Astrocyte (in vitro differentiated cells and primary cell): ENCODE measurements at places on chromosomes 1 and 21. TPM values are rescaled to one million over a fixed set of nuclear protein-coding genes. Genes with fewer than 3 reads are reported as not detected.

GRCh38 chr1:19775831-19776230 lies 23.9 kb downstream of the TMCO4 start:
- H3K4me3 ChIP-seq = no peak overlapping the region
- H3K36me3 ChIP-seq = no peaks in the 10 kb centered on the region

GRCh38 chr1:41455479-41456332 lies 28.8 kb downstream of the EDN2 start:
- DNase-seq = peak; percentile 79
- no peaks in the 10 kb centered on the region for H3K27me3 ChIP-seq
- H3K27ac ChIP-seq = peak overlapping the region; percentile 18

- no peaks in the 10 kb centered on the region for H3K36me3 ChIP-seq
- no peak overlapping the region for H3K4me3 ChIP-seq
- H3K27ac ChIP-seq = no peak overlapping the region
- DNase-seq = no peak
- H3K4me1 ChIP-seq = peaks cover 12% of the 10 kb centered on the region
- no peaks in the 10 kb centered on the region for H3K27me3 ChIP-seq
These were observed 13.1 kb upstream of the DMRTB1 start for GRCh38 chr1:53446051-53446450.

DNA sequence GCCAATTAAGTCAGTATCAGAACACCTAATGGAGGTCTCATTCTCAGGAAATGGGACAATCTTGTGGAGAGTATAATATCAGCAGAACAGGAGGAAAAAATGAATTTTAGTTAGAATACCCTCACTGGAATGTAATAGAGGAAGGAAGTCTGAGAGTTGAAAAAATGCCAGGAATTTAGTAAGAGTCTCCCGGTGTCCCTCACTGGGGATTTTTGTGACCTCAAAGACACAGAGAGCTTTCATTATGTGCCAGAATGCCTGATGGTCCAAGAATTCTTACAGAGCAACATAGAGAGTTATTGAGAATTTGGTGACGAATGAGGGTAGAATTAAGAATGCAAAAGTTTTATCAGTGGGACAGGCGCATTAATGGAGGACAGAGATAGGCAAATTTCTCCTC lies 443.5 kb upstream of the B3GALT2 start:
- H3K27me3 ChIP-seq = no peaks in the 10 kb centered on the region
- DNase-seq = peak; percentile 21
- no peaks in the 10 kb centered on the region for H3K4me1 ChIP-seq
- H3K4me3 ChIP-seq = no peak overlapping the region
- no peak overlapping the region for H3K27ac ChIP-seq

- H3K27me3 ChIP-seq = no peaks in the 10 kb centered on the region
- DNase-seq = no peak
- H3K4me3 ChIP-seq = no peak overlapping the region
- no peak overlapping the region for H3K27ac ChIP-seq
- H3K4me1 ChIP-seq = no peaks in the 10 kb centered on the region
These were observed 752 bp downstream of the RGS18 start for GRCh38 chr1:192159014-192159413.

DNA sequence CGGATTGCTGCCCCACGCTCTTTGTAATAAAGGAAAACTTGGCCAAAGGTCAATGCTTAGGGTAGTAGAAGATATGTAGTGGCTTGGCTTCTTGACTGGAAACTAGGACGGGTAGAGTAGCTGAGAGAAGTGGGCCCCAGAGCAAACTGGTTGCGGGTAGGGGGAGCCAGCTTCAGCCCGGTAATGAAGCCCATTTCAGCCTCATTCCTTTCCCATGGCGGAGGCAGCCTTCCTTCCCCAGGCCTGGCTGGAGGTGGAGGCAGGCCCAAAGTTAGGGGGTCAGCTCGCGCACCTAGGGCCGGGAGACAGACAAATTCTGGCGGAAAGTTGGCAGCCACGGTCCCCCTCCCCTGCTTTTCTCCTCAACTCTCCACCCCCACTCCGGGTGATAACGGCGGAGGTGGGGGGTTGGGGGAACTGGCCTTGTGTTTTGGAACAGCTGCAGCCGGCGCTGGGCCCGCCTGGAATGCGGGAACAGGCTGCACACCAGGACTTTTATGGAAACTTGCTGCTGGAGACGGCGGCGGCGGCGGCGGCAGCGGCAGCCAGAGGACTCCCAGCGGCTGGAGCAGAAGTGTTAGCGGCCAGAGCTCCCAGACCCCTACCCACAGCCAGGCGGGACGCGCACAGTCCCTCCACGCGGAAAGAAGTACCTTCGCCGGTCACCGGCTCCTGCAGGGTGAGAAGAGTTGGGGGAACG lies at the start of gene NEXN:
NEXN (plus strand) TSS at position 544 of the 700 bp plus-strand sequence. CDS start 27,483 bp downstream, outside the sequence.
- peak; percentile 85 for DNase-seq
- H3K27me3 ChIP-seq = no peaks in the 10 kb centered on the region
- H3K27ac ChIP-seq = peak within 1 kb of the TSS; percentile 100
- peaks cover 11% of the 10 kb centered on the region for H3K36me3 ChIP-seq

- H3K36me3 ChIP-seq = peaks cover 15% of the 10 kb centered on the region
- no peaks in the 10 kb centered on the region for H3K27me3 ChIP-seq
- no peak overlapping the region for H3K27ac ChIP-seq
These were observed 47.1 kb downstream of the STX6 start for GRCh38 chr1:180975551-180975950.

- H3K27ac ChIP-seq = no peak overlapping the region
- H3K36me3 ChIP-seq = peaks cover 63% of the 10 kb centered on the region
- no peak overlapping the region for H3K4me3 ChIP-seq
- no peaks in the 10 kb centered on the region for H3K4me1 ChIP-seq
- no peak for DNase-seq
These were observed 84.3 kb downstream of the NRDC start for GRCh38 chr1:51794260-51794659.

PLA2G2F gene
- total RNA-seq = 0.23 TPM in 1 of 2 replicates, not detected in the other

- no peak overlapping the region for H3K4me3 ChIP-seq
- no peaks in the 10 kb centered on the region for H3K27me3 ChIP-seq
- no peaks in the 10 kb centered on the region for H3K4me1 ChIP-seq
- no peak overlapping the region for H3K27ac ChIP-seq
- H3K36me3 ChIP-seq = no peaks in the 10 kb centered on the region
These were observed 165.8 kb upstream of the CTTNBP2NL start for GRCh38 chr1:112230232-112230631.

CFAP107 gene
- total RNA-seq = not detected in 2 replicates

- H3K27me3 ChIP-seq = no peaks in the 10 kb centered on the region
- H3K4me1 ChIP-seq = peaks cover 3% of the 10 kb centered on the region
- no peaks in the 10 kb centered on the region for H3K36me3 ChIP-seq
These were observed 11.5 kb downstream of the SLC45A1 start for GRCh38 chr1:8329439-8329838.

GRCh38 chr1:58304346-58304975 lies 242.1 kb downstream of the OMA1 start:
- no peaks in the 10 kb centered on the region for H3K27me3 ChIP-seq
- DNase-seq = no peak
- no peaks in the 10 kb centered on the region for H3K36me3 ChIP-seq
- H3K27ac ChIP-seq = no peak overlapping the region
- H3K4me1 ChIP-seq = no peaks in the 10 kb centered on the region

DNA sequence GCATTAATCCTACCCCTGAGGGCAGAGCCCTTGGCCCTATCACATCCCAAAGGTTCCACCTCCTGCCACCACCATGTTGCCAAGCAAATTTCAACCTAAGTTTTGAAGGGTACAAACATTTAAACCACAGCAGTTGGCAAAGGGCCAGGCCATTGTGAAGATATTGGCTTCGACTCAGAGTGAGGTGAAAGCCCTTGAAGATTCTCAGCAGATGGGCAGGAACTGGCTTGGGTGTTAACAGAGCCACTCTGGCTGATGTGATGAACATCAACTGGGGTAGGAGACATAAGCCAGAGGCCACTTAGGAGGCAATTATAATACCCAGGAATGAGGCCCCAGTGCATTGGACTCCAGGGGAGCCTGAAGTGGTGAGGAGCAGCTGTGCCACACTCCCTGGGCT lies 207.7 kb upstream of the KAZN start:
- H3K4me1 ChIP-seq = no peaks in the 10 kb centered on the region
- no peak for DNase-seq
- no peaks in the 10 kb centered on the region for H3K27me3 ChIP-seq
- H3K36me3 ChIP-seq = no peaks in the 10 kb centered on the region

DNA sequence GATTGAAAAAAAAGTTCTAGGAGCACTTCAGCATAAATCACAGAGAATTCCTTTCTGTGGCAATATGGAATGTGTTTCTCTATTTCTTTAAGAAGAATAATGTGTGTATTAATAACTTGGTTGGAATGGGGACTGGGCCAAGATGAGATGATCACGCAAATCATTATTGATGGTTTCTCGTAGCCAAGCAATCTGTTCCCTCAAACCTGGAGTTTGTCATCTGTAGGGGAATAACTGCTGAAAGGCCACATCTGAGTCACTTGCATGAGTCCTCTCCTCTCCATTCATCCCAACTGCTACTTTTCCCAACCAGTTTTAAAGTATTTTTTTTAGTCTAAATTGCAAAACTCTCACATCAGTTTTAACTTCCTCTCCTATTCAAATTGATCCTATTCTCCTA lies 480.4 kb downstream of the PLPP3 start:
- no peak overlapping the region for H3K4me3 ChIP-seq
- no peak overlapping the region for H3K27ac ChIP-seq
- no peaks in the 10 kb centered on the region for H3K4me1 ChIP-seq
- H3K36me3 ChIP-seq = no peaks in the 10 kb centered on the region

TIE1 gene
- 0.87 and 0.98 TPM in 2 replicates for total RNA-seq

- no peak overlapping the region for H3K27ac ChIP-seq
- no peaks in the 10 kb centered on the region for H3K4me1 ChIP-seq
- H3K36me3 ChIP-seq = no peaks in the 10 kb centered on the region
- no peak for DNase-seq
These were observed 230.7 kb upstream of the DUSP10 start for GRCh38 chr1:221972276-221973235.

FMO5 gene
- 1.0 and 1.3 TPM in 2 replicates for total RNA-seq

DNA sequence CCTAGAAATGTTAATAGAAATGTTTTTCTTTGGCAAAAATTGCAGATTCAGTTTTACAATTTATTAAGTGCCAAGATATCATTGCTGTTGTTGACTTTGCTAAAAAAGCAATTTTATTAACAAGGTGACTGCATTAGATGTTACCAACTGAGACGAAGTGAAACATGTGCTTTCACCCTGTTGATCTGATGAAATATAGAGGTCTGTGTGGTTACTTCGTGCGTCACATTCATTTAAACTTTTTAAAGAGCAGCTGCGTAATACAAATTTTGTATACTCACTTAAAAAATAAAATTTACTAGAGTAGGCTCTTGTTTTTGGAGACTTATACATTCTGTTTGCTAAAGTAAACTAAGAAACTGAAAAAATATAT lies 465.7 kb downstream of the USP25 start:
- H3K4me3 ChIP-seq = peak overlapping the region; percentile 75
- H3K4me1 ChIP-seq = peaks cover 4% of the 10 kb centered on the region
- H3K36me3 ChIP-seq = no peaks in the 10 kb centered on the region
- peak overlapping the region; percentile 88 for H3K27ac ChIP-seq
- peak; percentile 71 for DNase-seq
- H3K27me3 ChIP-seq = no peaks in the 10 kb centered on the region

GRCh38 chr1:17606826-17607440 lies 67.4 kb downstream of the ARHGEF10L start:
- no peak overlapping the region for H3K4me3 ChIP-seq
- H3K27me3 ChIP-seq = no peaks in the 10 kb centered on the region
- H3K36me3 ChIP-seq = no peaks in the 10 kb centered on the region
- no peak overlapping the region for H3K27ac ChIP-seq

- peak overlapping the region; percentile 93 for H3K27ac ChIP-seq
- peak; percentile 93 for DNase-seq
- peak overlapping the region; percentile 2 for H3K4me3 ChIP-seq
These were observed 23.3 kb downstream of the NAV1 start for GRCh38 chr1:201562257-201562656.

GBP2 gene
- 4.6 and 6.3 TPM in 2 replicates for total RNA-seq

GRCh38 chr1:187759825-187760333 lies 931.1 kb downstream of the PLA2G4A start:
- H3K36me3 ChIP-seq = no peaks in the 10 kb centered on the region
- no peak overlapping the region for H3K4me3 ChIP-seq
- no peak for DNase-seq
- no peak overlapping the region for H3K27ac ChIP-seq

ADAMTS1 gene
- 139 and 141 TPM in 2 replicates for total RNA-seq

TMEM81 gene
- 4.8 and 4.9 TPM in 2 replicates for total RNA-seq

LCE2C gene
- total RNA-seq = not detected in 2 replicates

- no peaks in the 10 kb centered on the region for H3K4me1 ChIP-seq
- H3K27ac ChIP-seq = no peak overlapping the region
- no peaks in the 10 kb centered on the region for H3K36me3 ChIP-seq
- DNase-seq = no peak
- no peak overlapping the region for H3K4me3 ChIP-seq
These were observed 73.8 kb downstream of the NIBAN1 start for GRCh38 chr1:184900507-184900906.

DNA sequence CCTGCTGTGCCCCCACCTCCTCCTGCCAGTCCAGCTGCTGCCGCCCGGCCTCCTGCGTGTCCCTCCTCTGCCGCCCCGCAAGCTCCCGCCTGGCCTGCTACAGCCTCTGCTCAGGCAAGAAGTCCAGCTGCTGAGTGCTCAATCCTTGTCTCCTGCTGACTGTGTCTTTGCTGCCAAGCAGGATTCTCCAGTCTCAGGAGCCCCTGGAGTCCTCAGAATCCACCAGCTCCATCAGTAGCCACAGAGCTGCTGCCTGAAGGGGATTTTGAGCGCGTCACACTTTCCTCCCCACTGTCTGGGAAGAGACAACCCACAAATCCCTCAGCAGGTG lies 973 bp downstream of the KRTAP10-11 start:
- no peaks in the 10 kb centered on the region for H3K36me3 ChIP-seq
- no peak overlapping the region for H3K4me3 ChIP-seq
- no peaks in the 10 kb centered on the region for H3K4me1 ChIP-seq
- no peak overlapping the region for H3K27ac ChIP-seq
- H3K27me3 ChIP-seq = no peaks in the 10 kb centered on the region

TFAP2E gene
- total RNA-seq = 0.41 and 0.48 TPM in 2 replicates

DNA sequence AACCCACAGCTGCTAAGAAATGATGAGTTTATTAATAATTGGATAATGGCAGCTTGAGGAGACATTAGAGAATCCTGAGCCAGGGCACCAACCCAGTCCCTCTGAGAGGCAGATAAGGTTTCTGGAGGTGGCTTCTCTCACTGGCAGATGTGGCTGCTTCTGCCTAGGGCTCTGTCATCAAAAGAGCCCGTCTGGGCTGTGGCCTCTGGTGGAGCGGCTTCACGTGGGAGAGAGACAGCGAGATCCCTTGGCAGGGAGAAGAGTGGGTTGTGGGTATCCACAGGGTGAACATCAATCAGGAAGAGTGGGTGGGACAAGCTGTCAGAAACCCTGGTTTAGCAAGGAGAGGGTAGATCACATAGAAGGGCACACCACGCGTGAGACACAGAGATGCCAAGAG lies 30.0 kb downstream of the VWA5B1 start:
- peaks cover 19% of the 10 kb centered on the region for H3K4me1 ChIP-seq
- no peak overlapping the region for H3K4me3 ChIP-seq

RPTN gene
- total RNA-seq = 0.07 and 0.09 TPM in 2 replicates

- no peak for DNase-seq
- H3K4me1 ChIP-seq = no peaks in the 10 kb centered on the region
- H3K4me3 ChIP-seq = no peak overlapping the region
- no peak overlapping the region for H3K27ac ChIP-seq
- no peaks in the 10 kb centered on the region for H3K27me3 ChIP-seq
These were observed 227.2 kb downstream of the OLFM3 start for GRCh38 chr1:101769520-101769919.
